Osteocyte (in vitro differentiated cells): ENCODE measurements at places on chromosomes 11 and 22. TPM values are rescaled to one million over a fixed set of nuclear protein-coding genes. Genes with fewer than 3 reads are reported as not detected.

DNA sequence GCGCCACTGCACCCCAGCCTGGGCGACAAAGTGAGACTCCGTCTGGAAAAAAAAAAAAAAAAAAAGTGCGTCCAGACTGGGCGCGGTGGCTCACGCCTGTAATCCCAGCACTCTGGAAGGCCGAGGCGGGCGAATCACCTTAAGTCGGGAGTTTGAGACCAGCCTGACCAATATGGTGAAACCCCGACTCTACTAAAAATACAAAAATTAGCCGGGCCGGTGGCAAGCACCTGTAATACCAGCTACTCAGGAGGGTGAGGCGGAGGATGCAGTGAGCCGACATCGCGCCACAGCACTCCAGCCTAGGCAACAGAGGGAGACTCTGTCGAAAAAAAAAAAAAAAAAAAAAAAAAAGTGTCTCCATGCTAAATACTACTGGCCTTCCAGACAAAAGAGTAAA is 1.3 kb downstream of the USP28 start:
- H3K36me3 ChIP-seq: no peaks in the 10 kb centered on the region
- H3K4me1 ChIP-seq: peaks cover 33% of the 10 kb centered on the region
- DNase-seq: no peak
- peak overlapping the region; percentile 79 for H3K27ac ChIP-seq
- no peaks in the 10 kb centered on the region for H3K27me3 ChIP-seq

ZFPL1 gene
- total RNA-seq: 49.5 and 55.3 TPM in 2 replicates

TRAF6 gene
- total RNA-seq: 13.9 and 15.0 TPM in 2 replicates

GRCh38 chr22:28980326-28980725 is 81.3 kb downstream of the C22orf31 start:
- H3K36me3 ChIP-seq: peaks cover 3% of the 10 kb centered on the region
- no peak overlapping the region for H3K27ac ChIP-seq
- peaks cover 53% of the 10 kb centered on the region for H3K4me1 ChIP-seq
- no peaks in the 10 kb centered on the region for H3K27me3 ChIP-seq
- no peak for DNase-seq

RIC3 gene
- total RNA-seq: not detected in 2 replicates
